Ascending aorta (tissue), 2 donors: ENCODE measurements at places on chromosomes 2 and 18.

DNA sequence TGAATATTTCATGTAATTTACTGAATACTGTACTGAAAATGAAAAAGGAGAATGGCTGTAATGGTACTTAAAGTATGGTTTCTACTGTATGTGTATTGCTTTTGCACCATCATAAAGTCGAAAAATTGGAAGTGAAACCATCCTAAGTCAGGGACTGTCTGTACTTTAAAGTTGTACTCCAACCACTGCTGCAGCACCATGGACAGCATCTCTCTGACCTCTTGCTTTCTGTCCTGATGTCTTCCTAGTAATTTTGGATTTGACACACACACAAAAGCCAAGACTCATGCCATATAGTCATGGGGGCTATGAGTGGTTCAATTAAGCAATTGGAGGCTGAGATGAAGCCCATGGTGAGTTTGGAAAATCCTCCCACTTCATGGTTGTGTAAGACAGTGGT is 256.3 kb upstream of the PKDCC start:
- no peak for DNase-seq

- DNase-seq, result no peak
These were observed 229.3 kb upstream of the ZEB2 start for GRCh38 chr2:144749188-144749587.

DNA sequence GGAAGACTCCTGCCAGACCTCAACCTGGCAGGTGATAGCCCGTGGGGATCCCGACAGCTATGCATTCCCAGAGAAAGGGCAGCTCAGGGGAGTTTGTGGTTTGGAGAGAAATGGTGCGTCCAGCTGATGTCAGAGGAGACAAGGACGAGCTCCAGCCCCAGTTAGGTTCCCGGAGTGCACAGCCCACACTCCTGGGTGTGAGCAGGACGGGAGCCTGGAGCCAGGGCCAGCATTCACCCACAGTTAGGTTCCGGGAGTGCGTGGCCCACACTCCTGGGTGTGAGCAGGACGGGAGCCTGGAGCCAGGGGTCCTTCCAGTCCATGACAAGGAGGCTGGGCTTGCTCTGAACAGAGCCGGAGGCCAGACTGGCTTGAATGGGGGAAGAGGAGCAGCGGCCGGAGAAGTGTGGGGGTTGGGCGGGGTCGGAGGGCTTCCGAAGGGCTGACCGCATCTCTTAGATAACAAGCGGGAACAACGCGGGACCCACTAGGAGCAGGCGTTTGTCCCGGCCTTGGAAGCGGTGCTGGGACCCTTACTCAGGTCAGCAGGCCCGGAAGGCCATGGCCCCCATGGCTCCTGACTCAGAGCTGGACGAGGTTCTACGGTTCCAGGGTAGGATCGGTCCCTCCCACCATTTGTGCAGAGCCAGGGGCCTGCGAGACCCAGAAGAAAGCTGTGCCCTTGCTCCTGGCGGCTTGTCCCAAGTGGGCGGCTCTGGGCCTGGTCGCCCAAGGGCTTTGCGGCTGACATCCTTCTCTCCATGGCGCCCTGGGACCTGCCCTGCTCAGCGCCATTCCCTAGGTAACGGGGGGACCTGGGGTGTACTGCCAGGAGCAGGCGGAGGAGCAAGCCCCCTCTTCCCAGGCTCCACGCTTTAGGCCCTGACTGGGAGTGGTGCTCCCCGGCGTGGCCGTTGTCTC is 185.6 kb downstream of the RTP5 start:
- no peak for DNase-seq

- DNase-seq, result no peak
These were observed 8.3 kb downstream of the CTAGE1 start for GRCh38 chr18:22409445-22409844.

GRCh38 chr18:73544032-73544431 is 603.6 kb downstream of the FBXO15 start:
- DNase-seq, result no peak

DNA sequence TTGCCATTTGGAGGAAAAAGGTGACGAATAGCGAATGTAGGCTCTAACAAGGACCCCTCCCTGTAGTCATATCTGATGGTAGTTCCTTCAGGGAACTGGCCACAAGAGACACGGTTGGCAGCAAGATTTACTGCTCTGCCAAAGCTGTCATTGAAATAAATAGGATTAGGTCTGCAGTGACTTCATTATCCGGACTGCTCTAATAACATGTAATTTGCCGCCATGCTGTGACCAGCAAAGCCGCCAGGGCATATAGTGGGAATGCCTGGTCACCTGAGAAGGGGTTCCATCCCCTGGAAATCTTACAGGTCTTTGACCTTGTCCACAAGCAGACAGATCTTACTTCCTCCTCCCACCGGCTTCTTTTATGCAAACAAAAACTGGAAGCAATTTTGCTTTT is 59.4 kb upstream of the LAPTM4A start:
- DNase-seq, result no peak

GRCh38 chr2:37357530-37357929 is 13.1 kb downstream of the QPCT start:
- DNase-seq, result no peak

- DNase-seq, result peak; percentile 67
These were observed 669 bp downstream of the LNPK start for GRCh38 chr2:176001281-176001915.

DNA sequence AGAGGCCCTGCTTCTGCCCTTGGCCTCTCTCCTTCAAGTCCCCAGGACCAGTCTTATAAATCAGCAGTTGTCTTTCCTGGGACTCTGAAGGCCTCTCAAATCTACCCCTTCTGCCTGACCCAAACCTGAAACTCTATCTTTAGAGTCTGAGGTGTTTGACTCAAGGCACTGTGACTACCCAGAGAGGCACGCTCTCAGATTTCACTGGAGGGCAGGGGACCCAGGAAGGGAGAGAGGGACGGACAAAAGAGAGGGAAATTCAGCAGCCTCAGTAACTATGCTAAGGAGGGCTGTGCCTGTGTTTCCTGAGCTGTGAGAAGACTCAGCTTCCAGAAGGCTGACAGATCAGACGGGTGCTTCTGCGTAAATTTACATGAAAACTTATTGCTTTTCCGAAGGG is 217.8 kb downstream of the HAUS1 start:
- no peak for DNase-seq

- DNase-seq, result no peak
These were observed 880.8 kb upstream of the CDH2 start for GRCh38 chr18:29057703-29058102.

DNA sequence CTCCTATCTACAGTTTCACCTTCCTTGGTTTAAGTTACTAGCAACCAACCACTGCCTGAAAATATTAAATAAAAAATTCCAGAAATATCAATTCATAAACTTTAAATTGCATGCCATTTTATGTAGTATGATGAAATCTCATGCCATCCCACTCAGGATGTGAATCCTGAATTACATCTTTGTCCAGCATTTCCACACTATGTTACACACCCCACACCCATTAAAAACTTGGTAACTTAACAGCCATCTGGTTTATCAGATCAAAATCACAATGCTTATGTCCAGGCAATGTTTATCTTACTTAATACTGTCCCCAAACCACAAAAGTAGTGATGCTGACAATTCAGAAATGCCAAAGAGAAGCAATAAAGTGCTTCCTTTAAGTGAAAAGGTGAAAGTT is 21.6 kb downstream of the CUL3 start:
- no peak for DNase-seq

DNA sequence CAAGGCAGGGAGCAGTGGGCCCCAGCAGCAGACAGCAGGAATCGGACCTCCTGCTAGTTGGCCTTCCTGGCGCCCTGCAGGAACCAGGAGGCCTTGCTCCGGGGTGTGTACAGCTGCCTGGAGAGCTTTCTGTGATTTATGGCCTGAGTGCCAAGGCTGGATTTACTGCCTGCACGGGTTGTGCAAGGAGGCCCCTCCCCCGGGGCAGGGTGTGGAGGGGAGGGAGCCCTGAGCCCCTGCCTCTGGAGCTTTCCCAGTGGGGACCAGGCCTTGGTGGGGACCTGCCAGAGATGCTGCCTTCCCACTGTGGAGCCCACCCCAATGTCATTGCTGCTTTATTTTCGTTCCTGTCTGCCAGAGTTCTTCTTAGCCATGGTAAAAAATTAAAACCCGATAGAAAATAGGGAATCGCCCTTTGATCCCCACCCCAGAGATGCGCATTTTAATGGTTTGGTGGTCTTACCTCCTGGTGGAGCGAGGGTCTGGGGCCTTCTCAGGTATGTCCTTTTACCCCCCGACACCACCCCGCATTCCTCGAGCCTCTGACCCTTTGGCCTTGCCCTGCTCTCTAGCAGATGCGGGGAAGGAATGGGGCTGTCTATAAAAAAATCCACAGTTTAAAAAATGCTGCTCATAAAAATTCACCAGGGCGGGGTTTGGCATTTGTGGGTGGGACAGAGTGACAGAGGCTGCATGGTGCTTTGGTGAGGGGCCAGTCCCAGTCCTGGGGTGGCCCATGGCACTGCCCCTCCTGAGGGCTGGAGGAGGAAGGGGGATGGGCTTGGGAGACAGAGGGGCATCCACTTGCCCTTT is 6.9 kb upstream of the RALB start:
- DNase-seq, result no peak

DNA sequence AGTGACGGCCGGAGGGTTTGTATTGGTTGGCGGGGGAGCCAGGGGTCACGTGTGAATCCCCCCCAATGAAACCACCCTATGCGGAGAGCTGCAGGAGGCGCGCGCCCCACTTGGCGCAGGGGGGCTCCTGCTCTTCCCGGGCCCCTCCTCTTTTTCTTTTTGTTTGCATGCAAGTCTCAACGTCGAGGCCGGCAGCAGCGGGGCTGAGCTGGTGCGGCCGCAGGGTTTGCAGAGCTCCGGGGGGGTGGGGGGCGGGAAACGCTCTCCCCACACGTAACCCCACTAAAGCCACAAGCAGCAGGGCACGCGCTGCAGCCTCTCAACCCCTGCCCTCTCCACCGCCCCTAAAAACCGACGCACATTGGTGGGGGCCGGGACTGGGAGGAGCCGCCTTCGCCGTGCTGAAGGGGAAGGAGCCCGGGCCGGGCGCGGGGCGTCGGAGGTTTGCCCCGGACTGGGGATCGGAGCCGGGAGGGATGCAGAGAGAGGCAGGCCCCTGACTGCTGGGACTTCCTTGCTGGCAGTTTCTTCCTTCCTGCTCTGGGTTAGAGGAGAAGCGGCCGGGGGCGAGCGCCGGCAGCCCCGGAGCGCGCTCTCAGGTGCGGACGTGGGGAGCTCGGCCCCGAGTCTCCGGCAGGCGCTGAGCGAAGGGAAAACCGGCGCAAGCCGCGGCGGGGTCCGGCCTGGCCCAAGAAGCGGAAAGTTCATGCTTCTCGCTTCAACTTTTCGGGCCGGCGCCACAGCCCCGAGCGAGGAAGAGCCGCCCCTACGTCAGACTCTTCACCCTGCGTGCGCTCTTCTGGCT is 864 bp downstream of the LBH start:
- peak; percentile 81 for DNase-seq
